ENCODE measurements at places on chromosomes 13 and 19. TPM values are rescaled to one million over a fixed set of nuclear protein-coding genes. Genes with fewer than 3 reads are reported as not detected.

DNA sequence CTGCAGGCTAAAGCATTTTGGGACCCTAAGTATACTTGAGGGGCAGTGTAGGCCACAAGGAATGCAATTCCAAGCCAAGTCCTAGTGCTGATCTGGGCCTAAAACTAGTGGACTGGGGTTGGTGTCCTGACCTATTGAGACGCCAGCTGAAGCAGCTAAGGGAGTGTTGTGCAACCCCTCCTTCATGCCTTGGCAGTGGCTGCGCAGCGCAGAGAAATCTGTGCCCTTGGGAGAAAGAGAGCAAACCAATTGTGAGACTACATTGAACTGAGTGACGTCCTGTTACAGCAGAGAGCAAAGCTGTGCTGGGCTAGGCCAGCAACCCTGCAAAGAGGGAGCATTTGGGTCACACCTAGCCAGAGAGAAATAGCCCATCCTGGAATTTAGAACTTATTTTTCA, 2715.0 kb upstream of the PCDH20 start:
- no peak for DNase-seq

- no peak for DNase-seq
These were observed 315.5 kb downstream of the OXGR1 start for GRCh38 chr13:96678801-96679200.

GRCh38 chr13:45847554-45848224, 3.9 kb downstream of the SIAH3 start:
- no peak for DNase-seq

The SHISA7 gene
- total RNA-seq = not detected

The FDX2 gene
- 32.0 TPM for total RNA-seq
